Natural killer cell (primary cell): ENCODE measurements at places on chromosomes 3 and 15.

DNA sequence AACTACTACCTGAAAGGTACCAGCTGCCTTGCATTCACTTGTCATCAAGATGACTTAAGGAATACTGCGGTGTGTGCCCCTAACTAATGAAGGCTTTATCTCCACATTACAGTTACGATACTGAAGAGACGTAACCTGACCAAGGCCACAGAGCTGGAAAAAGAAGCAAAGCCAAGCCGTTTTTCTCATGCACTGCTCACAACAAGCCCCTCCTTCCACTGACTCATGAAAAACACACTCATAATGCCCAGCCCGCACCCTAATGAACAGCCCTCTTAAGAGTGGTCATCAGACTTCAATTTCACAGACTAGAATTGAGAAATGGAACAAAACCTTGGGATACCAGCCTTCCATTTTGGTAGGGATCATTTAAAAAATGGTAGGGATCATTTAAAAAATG is 11.6 kb downstream of the PSMD6 start:
- H3K27ac ChIP-seq: no peak overlapping the region
- H3K4me3 ChIP-seq: no peak overlapping the region
- DNase-seq: no peak
- H3K36me3 ChIP-seq: peaks cover 86% of the 10 kb centered on the region
- no peaks in the 10 kb centered on the region for H3K4me1 ChIP-seq
- H3K27me3 ChIP-seq: no peaks in the 10 kb centered on the region

- no peaks in the 10 kb centered on the region for H3K27me3 ChIP-seq
- H3K36me3 ChIP-seq: no peaks in the 10 kb centered on the region
- no peaks in the 10 kb centered on the region for H3K4me1 ChIP-seq
- no peak overlapping the region for H3K27ac ChIP-seq
- DNase-seq: no peak
Observed at GRCh38 chr15:73710321-73710720, 26.1 kb downstream of the CD276 start.

- DNase-seq: no peak
- H3K4me3 ChIP-seq: no peak overlapping the region
- peaks cover 11% of the 10 kb centered on the region for H3K36me3 ChIP-seq
- H3K4me1 ChIP-seq: peaks cover 11% of the 10 kb centered on the region
- peak overlapping the region; percentile 25 for H3K27ac ChIP-seq
Observed at GRCh38 chr15:52680761-52681160, 1.6 kb upstream of the ATOSA start.

GRCh38 chr3:49397470-49397869 is 14.3 kb downstream of the RHOA start:
- peaks cover 63% of the 10 kb centered on the region for H3K4me1 ChIP-seq
- no peak overlapping the region for H3K27ac ChIP-seq
- H3K4me3 ChIP-seq: no peak overlapping the region

GRCh38 chr3:61454006-61454585 is 107.3 kb upstream of the PTPRG start:
- H3K27me3 ChIP-seq: no peaks in the 10 kb centered on the region
- no peaks in the 10 kb centered on the region for H3K36me3 ChIP-seq

DNA sequence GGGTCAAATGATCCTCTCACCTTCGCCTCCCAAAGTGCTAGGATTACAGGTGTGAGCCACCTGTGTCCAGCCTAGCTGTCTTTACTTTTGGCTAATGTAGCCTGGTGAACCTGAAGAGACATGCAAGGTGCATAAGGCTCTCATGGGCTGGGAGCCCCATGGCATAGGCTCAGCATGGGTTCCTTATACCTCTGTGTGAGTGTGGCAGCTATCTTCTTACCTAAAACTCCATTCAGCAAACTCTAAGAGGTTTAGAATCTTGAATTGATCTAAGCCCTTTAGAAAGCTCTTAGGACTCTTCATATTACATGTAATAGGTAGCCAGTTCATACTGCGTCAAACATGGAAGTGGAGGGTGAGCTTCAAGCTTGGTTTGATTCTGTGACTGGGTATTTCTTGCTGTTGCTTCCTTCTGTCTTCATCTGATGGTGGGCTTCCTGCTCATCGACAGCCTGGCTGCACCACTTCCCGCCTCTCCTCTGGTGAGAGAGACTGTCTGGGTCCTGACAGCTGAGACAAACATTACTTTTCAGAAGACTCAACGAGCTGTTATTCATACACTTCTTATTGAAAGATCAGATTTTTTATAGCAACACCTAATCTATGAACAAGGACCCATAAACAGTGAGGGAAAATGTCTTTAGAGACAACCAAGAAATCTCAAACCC is 19.2 kb upstream of the TKT start:
- no peaks in the 10 kb centered on the region for H3K4me1 ChIP-seq
- H3K27me3 ChIP-seq: no peaks in the 10 kb centered on the region
- no peaks in the 10 kb centered on the region for H3K36me3 ChIP-seq
- H3K27ac ChIP-seq: no peak overlapping the region

DNA sequence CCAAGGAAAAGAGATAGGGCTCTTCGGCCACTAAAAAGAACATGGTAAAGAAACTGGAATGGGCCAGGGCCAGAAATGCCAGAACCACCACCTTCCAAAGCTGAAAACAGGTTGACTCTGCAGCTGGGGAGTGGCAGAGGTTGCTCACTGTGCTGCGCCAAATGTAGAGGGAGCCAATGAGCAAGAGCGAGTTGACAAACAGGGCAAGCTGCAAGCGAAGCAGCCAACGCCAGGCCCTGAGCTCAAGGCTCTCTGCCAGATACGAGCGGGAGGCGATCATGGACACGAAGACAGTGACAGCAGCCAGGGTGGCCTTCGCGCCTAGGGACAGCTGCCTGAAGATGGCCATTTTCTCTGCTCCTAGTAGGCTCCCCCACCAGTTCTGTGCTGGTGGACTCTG is 3.1 kb downstream of the GLB1 start:
- H3K4me1 ChIP-seq: peaks cover 18% of the 10 kb centered on the region
- H3K36me3 ChIP-seq: peaks cover 10% of the 10 kb centered on the region
- H3K27me3 ChIP-seq: no peaks in the 10 kb centered on the region
- no peak overlapping the region for H3K4me3 ChIP-seq
- no peak overlapping the region for H3K27ac ChIP-seq
- no peak for DNase-seq

- H3K27ac ChIP-seq: no peak overlapping the region
- no peaks in the 10 kb centered on the region for H3K27me3 ChIP-seq
- no peaks in the 10 kb centered on the region for H3K36me3 ChIP-seq
- no peak for DNase-seq
- no peaks in the 10 kb centered on the region for H3K4me1 ChIP-seq
Observed at GRCh38 chr15:60773901-60774300, 295.0 kb upstream of the ICE2 start.

- no peak overlapping the region for H3K27ac ChIP-seq
- peaks cover 14% of the 10 kb centered on the region for H3K4me1 ChIP-seq
- no peaks in the 10 kb centered on the region for H3K27me3 ChIP-seq
- no peak overlapping the region for H3K4me3 ChIP-seq
- no peak for DNase-seq
- no peaks in the 10 kb centered on the region for H3K36me3 ChIP-seq
Observed at GRCh38 chr3:194938845-194939531, 253.3 kb downstream of the FAM43A start.

GRCh38 chr3:49620728-49621127 is 53.4 kb upstream of the APEH start:
- H3K27ac ChIP-seq: no peak overlapping the region
- no peak overlapping the region for H3K4me3 ChIP-seq
- no peaks in the 10 kb centered on the region for H3K4me1 ChIP-seq
- H3K36me3 ChIP-seq: no peaks in the 10 kb centered on the region
- no peaks in the 10 kb centered on the region for H3K27me3 ChIP-seq

- DNase-seq: no peak
- no peaks in the 10 kb centered on the region for H3K4me1 ChIP-seq
Observed at GRCh38 chr3:17292556-17292955, 407.8 kb downstream of the PLCL2 start.

DNA sequence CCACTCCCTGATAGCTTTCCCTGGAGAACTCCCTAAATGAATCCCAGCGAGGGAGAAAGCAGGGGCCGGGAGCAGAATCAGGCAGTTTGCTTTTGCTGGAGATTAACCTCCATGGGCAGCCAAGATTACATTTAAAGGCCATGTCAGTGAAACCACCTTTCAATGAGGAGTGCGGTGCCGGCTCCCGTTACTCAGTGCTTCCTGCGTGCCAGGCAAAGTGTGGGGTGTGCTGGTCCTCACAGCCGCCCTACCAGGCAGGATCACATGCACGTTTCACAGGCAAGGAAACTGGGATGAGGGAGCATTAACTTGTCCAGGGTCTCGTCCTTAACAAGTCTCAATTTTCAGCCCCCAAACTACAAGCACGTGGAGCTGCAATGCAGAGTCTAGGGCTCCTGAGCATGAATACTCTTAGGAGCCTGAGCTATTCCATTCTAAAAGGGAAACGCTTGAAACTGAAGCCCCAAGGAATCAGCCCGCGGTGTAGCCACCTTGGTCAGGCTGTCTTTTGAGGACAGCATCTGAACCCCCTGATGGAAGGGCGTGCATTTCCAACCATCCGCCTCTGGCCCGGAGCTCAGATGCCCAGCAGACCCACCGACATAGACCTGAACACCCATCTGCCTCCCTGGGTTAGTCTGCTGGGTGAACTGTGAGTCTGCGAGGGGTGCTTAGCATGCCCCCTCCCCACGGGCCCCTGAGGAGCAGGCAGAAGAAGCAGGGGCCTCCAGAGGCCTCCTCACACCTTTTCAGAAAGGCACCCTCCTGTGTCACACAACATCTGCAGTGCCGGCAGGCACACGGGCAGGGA is 5.6 kb downstream of the IGDCC3 start:
- no peak overlapping the region for H3K27ac ChIP-seq
- H3K4me1 ChIP-seq: peaks cover 7% of the 10 kb centered on the region
- no peak for DNase-seq
- no peaks in the 10 kb centered on the region for H3K36me3 ChIP-seq
- no peak overlapping the region for H3K4me3 ChIP-seq

GRCh38 chr3:480070-480469 is 283.5 kb downstream of the CHL1 start:
- no peaks in the 10 kb centered on the region for H3K36me3 ChIP-seq
- H3K4me3 ChIP-seq: no peak overlapping the region
- no peak overlapping the region for H3K27ac ChIP-seq
- no peak for DNase-seq

- H3K27ac ChIP-seq: peak overlapping the region; percentile 92
- no peaks in the 10 kb centered on the region for H3K27me3 ChIP-seq
- no peak for DNase-seq
- H3K36me3 ChIP-seq: no peaks in the 10 kb centered on the region
Observed at GRCh38 chr15:58770519-58770856, 614 bp upstream of the MINDY2 start.

GRCh38 chr3:131393051-131393450 is 11.5 kb downstream of the NUDT16 start:
- no peaks in the 10 kb centered on the region for H3K27me3 ChIP-seq
- H3K4me3 ChIP-seq: no peak overlapping the region
- no peaks in the 10 kb centered on the region for H3K36me3 ChIP-seq
- peaks cover 2% of the 10 kb centered on the region for H3K4me1 ChIP-seq
- DNase-seq: no peak
- no peak overlapping the region for H3K27ac ChIP-seq

GRCh38 chr15:55379095-55379494 is 29.1 kb downstream of the CCPG1 start:
- no peak overlapping the region for H3K4me3 ChIP-seq
- no peaks in the 10 kb centered on the region for H3K27me3 ChIP-seq
- no peak overlapping the region for H3K27ac ChIP-seq
- peaks cover 43% of the 10 kb centered on the region for H3K36me3 ChIP-seq
- no peak for DNase-seq
- no peaks in the 10 kb centered on the region for H3K4me1 ChIP-seq

DNA sequence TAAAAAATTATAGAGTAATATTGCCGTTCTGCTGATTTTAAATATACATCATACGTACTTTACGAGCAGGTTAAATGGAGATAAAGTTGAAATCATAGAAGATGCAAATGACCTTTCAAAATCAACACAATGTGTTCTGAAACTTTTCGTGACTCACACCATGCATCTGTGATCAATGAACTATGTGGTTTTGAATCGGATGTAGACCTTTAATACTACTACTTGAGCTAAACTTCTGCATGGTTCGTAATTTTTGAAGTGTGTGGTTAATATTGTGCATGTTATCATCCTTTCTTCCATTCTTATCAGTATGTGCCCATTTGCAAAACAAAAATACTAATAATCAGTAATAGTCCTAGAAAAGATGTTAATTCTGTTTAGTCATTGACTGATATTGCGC is 58.9 kb downstream of the GASK1A start:
- no peaks in the 10 kb centered on the region for H3K27me3 ChIP-seq
- peaks cover 28% of the 10 kb centered on the region for H3K4me1 ChIP-seq
- no peak overlapping the region for H3K27ac ChIP-seq
- H3K36me3 ChIP-seq: no peaks in the 10 kb centered on the region
- H3K4me3 ChIP-seq: no peak overlapping the region

GRCh38 chr3:48084929-48085328 is 68.7 kb upstream of the MAP4 start:
- DNase-seq: no peak
- no peaks in the 10 kb centered on the region for H3K27me3 ChIP-seq
- no peaks in the 10 kb centered on the region for H3K36me3 ChIP-seq
- H3K27ac ChIP-seq: no peak overlapping the region
- peaks cover 19% of the 10 kb centered on the region for H3K4me1 ChIP-seq

DNA sequence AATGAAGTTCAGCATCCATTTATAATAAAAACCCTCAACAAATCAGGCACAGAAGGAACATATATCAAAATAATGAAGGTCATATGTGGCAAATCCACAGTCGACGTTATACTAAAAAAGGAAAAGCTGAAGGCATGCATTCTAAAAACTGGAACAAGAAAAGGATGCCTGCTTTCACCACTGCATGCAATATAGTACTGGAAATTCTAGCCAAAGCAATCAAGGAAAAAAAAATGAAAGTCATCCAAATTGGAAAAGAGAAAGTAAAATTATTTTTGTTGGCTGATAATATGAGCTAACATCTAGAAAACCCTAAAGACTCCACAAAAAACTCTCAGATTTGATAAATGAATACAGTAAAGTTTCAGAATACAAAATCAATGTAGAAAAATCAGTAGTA is 1123.2 kb downstream of the TBL1XR1 start:
- DNase-seq: no peak
- no peaks in the 10 kb centered on the region for H3K36me3 ChIP-seq
- no peak overlapping the region for H3K27ac ChIP-seq

- H3K4me1 ChIP-seq: no peaks in the 10 kb centered on the region
- peaks cover 48% of the 10 kb centered on the region for H3K36me3 ChIP-seq
- no peak overlapping the region for H3K4me3 ChIP-seq
Observed at GRCh38 chr3:16349986-16350596, 85.1 kb downstream of the OXNAD1 start.

DNA sequence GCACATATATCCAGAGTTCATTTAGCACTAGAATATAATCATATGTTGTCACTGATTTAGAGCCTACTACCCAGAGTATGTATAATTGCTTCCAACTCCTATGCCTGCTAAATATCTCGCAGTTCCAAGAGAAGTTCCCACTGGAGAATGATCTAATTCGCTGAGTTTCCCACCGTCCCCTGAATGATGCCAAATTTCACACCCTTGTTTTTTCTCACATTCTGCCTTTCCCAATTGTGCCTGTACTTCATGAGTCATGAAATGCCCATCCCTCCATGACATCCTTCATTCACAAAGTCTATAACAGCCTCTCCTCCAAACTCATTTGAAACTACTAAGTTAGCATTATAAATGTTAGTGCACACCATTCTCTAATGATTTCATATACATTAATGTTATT is 177.2 kb downstream of the CBLB start:
- H3K36me3 ChIP-seq: peaks cover 51% of the 10 kb centered on the region
- H3K4me1 ChIP-seq: no peaks in the 10 kb centered on the region
- H3K4me3 ChIP-seq: no peak overlapping the region
- DNase-seq: no peak
- H3K27me3 ChIP-seq: no peaks in the 10 kb centered on the region
- H3K27ac ChIP-seq: no peak overlapping the region
